ENCODE measurements at places on chromosomes 3 and 15. TPM values are rescaled to one million over a fixed set of nuclear protein-coding genes. Genes with fewer than 3 reads are reported as not detected.

- DNase-seq, result no peak
Measured at GRCh38 chr3:195062866-195063540, 208.0 kb downstream of the XXYLT1 start.

GRCh38 chr3:192514081-192514753, 213.1 kb downstream of the FGF12 start:
- DNase-seq, result peak; percentile 67

DNA sequence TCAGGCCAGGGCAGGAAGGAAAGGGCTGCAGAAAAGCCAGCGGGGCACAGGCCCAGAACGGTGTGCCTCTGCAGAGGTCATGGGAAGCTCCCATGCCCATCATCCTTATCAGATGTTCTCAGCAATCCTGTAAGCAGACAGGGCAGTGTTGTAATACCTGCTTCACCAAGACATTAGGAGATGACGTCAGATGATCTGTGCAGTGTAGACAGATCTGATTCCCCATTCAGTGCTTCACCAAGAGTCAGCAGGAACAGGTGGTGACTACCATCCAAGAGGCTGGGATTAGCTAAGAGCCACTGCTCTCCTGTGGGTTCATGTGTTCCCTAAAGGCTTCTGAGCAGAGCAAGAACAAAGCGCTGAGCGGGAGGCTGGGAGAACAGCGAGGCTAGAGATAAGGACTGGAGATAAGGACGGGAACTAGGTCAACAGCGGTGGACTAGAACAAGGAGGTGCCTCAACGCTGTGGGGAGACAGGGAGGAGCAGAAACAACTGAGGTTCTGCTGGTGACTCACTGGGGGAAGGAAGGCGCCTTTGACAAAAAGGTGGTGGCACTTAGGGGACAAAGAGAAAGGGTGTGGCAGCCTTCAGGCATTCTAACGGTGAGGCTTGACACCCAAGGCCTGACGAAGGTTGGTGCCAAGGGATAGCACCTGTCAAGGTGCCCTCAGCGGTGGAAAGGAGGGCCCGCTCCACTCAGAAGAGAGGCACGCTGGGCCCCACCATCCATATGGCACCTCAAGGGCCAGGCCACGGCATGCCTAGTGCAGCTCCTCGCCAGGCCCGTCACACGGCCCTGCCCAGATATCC, 28.4 kb downstream of the CCDC12 start:
- DNase-seq, result no peak

GRCh38 chr15:70632491-70633102, 130.8 kb downstream of the UACA start:
- no peak for DNase-seq

Gene SCN11A
- 1.0 TPM for polyA plus RNA-seq

All from right renal pelvis (tissue), 4 donors.